Activated CD4-positive, alpha-beta memory T cell treated with anti-CD3 and anti-CD28 coated beads, Interleukin-2, amount 10 ng/mL, durations not matched to agents 7 days and 5 days (primary cell): ENCODE measurements at places on chromosomes 3 and 15. TPM values are rescaled to one million over a fixed set of nuclear protein-coding genes. Genes with fewer than 3 reads are reported as not detected.

Gene RAD51
- 50.9 TPM for total RNA-seq

DNA sequence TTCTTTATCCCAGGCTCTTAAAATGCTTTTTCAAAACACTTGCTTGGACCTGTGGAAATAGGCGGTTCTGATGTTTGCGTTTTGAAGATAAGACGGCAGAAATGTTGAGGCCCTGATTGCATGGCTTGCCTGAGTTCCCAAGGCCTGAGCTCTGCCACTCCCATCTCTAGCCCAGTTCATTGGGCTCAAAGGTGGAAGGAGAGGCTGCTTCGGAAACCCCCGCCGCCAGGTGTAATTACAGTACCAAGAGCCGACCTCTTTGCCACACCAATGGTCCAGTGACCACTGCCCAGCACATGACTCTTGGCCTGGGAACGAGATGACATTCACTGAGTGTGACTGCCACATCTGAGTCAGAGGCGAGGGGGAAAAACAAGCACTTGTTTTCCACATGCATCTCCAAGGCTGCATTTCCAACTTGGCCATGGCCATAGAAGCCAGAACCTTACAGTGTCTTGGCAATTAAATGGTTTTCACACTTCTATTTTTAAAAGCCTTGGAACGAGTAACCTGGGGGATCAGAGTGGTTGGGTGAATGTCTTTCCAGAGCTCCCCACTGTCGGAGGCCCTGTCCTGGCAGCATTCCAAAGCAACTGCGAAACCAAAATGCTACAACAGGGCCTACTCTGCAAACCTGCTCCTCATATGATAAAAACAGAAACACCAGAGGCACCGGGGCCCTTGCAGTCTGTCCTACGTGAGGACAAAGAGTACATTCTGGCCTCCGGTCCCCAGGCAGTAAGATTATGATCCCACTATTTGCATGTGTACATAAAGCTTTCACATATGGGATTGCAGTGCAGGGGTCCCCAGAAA lies 63.8 kb upstream of the CGNL1 start:
- H3K4me3 ChIP-seq = no peak overlapping the region
- H3K36me3 ChIP-seq = no peaks in the 10 kb centered on the region
- DNase-seq = no peak
- no peak overlapping the region for H3K27ac ChIP-seq
- no peaks in the 10 kb centered on the region for H3K27me3 ChIP-seq

- peaks cover 7% of the 10 kb centered on the region for H3K27me3 ChIP-seq
- H3K27ac ChIP-seq = no peak overlapping the region
- peaks cover 47% of the 10 kb centered on the region for H3K4me1 ChIP-seq
- no peak overlapping the region for H3K4me3 ChIP-seq
- DNase-seq = no peak
Measured at GRCh38 chr15:57563416-57563815, 28.3 kb upstream of the MYZAP start.

DNA sequence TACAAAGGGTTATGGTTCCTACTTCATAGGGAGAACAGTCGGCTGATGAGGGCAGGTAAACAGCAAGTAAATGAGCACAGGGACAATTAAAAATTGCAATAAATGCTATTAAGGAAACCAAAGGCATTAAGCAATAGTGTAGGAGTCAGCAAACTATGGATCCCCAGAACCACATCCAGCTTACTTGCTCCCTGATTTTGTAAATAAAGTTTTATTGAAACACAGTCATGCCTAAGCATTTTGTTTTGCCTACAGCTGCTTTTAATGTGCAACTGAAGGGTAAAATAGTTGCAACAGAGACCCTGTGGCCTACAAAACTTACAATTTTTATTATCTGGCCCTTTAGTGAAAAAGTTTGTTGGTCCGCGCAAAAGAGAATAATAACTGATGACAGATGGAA lies 351.2 kb upstream of the NR2F2 start:
- H3K36me3 ChIP-seq = no peaks in the 10 kb centered on the region
- H3K4me3 ChIP-seq = no peak overlapping the region
- no peak overlapping the region for H3K27ac ChIP-seq
- H3K27me3 ChIP-seq = no peaks in the 10 kb centered on the region

- H3K27ac ChIP-seq = peak overlapping the region; percentile 37
- H3K4me1 ChIP-seq = peaks cover 17% of the 10 kb centered on the region
- DNase-seq = peak; percentile 26
- H3K27me3 ChIP-seq = no peaks in the 10 kb centered on the region
- H3K36me3 ChIP-seq = peaks cover 6% of the 10 kb centered on the region
Measured at GRCh38 chr3:122668930-122669730, 11.5 kb upstream of the PARP14 start.

Gene TICRR
- 18.5 TPM for total RNA-seq

GRCh38 chr3:53724566-53724965 lies 121.7 kb downstream of the CHDH start:
- H3K4me1 ChIP-seq = peaks cover 61% of the 10 kb centered on the region
- H3K4me3 ChIP-seq = no peak overlapping the region
- H3K27me3 ChIP-seq = peaks cover 36% of the 10 kb centered on the region
- H3K27ac ChIP-seq = peak overlapping the region; percentile 88
- no peak for DNase-seq

Gene PLSCR4
- total RNA-seq = 0.20 TPM

Gene CCDC191
- 2.6 TPM for total RNA-seq

Gene GTPBP8
- 27.7 TPM for total RNA-seq
